ENCODE measurements at places on chromosomes 13 and 19. TPM values are rescaled to one million over a fixed set of nuclear protein-coding genes. Genes with fewer than 3 reads are reported as not detected.

EDNRB gene
- 26.8 TPM for total RNA-seq

SPRY2 gene
- total RNA-seq, result 106 TPM

GRCh38 chr13:35693134-35693784 is 216.8 kb upstream of the MAB21L1 start:
- DNase-seq, result no peak
- H3K27ac ChIP-seq, result no peak overlapping the region
- no peaks in the 10 kb centered on the region for H3K27me3 ChIP-seq
- H3K4me1 ChIP-seq, result peaks cover 9% of the 10 kb centered on the region
- H3K4me3 ChIP-seq, result no peak overlapping the region

DNA sequence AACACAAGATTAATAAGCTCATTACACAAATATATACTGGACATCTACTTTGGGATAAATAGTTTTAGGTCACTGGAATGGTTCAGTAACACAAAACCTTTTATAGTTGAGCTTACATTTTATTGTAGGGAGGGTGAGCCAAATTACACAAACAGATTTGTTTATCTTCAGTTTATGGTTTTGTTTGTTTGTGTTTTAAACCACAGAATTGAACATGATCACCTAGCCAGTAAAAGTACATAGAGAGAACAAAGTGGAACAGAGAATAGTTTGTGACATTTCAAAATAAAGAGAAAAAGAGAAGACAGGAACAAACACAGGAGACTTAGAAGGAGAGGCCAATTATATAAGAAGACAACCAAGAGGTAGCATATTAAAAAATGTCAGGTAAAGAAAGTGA is 1930.2 kb upstream of the PCDH20 start:
- no peaks in the 10 kb centered on the region for H3K36me3 ChIP-seq
- no peaks in the 10 kb centered on the region for H3K27me3 ChIP-seq
- no peak overlapping the region for H3K4me3 ChIP-seq

DNA sequence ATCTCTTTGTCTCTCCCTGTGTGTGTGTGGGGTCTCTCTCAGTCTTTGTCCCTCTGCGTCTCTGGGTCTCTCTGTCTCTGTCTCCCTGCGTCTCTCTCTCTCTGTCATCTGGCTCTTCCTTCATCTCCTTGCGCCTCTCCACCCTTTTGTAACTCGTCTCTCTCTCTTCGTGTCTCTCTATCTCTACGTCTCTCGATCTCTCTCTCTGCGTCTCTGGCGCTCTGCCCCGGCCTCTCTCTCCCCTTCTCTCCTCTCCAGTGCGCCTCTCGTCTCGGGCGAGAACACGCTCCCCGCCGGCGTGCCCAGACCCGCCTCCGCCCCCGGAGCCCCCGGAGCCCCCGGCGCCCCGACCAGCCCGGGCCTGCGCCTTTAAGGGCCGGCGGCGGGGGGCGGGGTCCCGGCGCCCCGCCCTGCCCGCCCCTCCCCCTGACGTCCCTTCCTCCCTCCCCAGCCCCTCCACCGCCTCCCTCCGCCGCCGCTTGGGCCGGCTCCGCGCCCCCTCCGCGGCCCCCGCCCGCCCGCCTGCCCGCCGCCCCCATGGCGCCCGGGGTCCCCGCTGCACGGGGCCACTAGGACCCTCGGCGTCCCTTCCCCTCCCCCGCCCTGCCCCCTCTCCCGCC is at the start of gene MARK4:
Gene MARK4, plus strand, starts transcription at position 440 of the 620 bp plus-strand sequence. CDS start 318 bp downstream, outside the sequence.
- no peak within 1 kb of the TSS for H3K27ac ChIP-seq
- peaks cover 4% of the 10 kb centered on the region for H3K27me3 ChIP-seq
- no peaks in the 10 kb centered on the region for H3K36me3 ChIP-seq
- H3K4me3 ChIP-seq, result peak within 1 kb of the TSS; percentile 89
- H3K4me1 ChIP-seq, result peaks cover 25% of the 10 kb centered on the region
- DNase-seq, result peak; percentile 48

DNA sequence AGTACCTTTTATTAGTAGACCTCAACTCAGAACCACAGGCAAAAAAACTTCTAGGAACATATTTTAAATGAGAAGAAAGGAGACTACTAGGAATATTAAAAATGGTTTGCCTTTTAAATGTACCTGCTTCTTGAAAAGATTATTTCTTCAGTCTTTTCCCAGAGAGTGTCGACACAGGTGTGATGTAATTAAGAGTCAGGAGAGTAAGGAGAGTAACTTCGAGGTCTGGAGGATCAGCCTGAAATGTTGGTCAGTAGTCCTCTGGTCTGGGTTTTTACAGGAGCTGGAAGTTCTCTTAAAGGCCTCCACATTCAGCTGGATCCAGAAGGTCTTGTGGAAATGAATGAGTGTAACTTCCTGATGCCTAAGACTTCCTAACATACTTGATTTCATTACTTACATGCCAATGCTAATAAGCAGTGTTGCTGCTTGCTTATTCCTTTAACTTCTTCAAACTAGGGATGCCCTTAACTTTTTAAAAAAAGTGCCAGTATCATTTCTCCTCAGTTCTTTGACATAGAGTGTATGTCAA is at the start of gene KCTD4:
Gene KCTD4, minus strand, starts transcription at position 345 of the 532 bp plus-strand sequence. CDS start 6,478 bp downstream, outside the sequence.
- DNase-seq, result no peak
- H3K4me3 ChIP-seq, result no peak within 1 kb of the TSS
- no peak within 1 kb of the TSS for H3K27ac ChIP-seq
- no peaks in the 10 kb centered on the region for H3K27me3 ChIP-seq
- peaks cover 2% of the 10 kb centered on the region for H3K36me3 ChIP-seq

B3GNT8 gene
- 0.86 TPM for total RNA-seq

DNA sequence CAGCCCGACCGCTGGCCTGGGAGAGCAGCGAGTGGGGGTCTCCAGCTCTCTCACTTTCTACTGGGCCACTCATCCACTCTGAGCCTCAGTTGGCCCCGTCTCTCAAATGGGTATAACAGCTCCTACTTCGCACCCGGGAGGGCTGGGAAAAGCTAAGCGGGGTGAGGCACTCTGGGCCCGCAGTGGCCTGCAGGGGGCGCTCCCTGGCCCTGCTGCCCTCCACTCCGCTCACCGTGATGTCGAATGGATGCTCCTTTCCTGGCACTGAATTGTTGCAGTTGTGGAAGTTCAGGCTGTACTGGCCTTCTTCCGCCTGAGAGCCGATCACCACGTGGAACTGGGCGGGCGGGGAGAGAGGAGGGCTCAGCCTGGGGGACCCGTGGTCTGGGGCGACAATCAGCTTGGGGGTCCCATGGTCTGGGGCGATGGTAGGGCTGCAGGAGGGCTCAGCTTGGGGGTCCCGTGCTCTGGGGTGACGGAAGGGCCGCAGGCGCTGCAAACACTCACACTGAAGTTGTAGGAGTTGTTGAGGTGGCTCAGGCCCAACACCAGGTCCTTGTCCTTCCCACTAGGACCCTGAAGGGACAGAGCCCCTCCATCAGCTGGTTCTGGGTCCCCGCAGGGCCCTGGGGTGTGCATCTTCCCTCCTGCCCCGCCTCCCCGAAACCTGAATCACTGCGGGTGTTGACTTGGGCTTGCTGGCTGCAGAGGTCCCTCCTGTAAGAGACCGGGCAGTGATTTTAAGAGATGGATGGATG is 3.9 kb downstream of the GPR108 start:
- H3K4me3 ChIP-seq, result no peak overlapping the region
- H3K27ac ChIP-seq, result no peak overlapping the region
- H3K27me3 ChIP-seq, result peaks cover 2% of the 10 kb centered on the region

- DNase-seq, result no peak
- no peak overlapping the region for H3K27ac ChIP-seq
- no peak overlapping the region for H3K4me3 ChIP-seq
- H3K36me3 ChIP-seq, result no peaks in the 10 kb centered on the region
- peaks cover 17% of the 10 kb centered on the region for H3K4me1 ChIP-seq
These were observed 103.7 kb downstream of the AKAP11 start for GRCh38 chr13:42375663-42376062.

DNA sequence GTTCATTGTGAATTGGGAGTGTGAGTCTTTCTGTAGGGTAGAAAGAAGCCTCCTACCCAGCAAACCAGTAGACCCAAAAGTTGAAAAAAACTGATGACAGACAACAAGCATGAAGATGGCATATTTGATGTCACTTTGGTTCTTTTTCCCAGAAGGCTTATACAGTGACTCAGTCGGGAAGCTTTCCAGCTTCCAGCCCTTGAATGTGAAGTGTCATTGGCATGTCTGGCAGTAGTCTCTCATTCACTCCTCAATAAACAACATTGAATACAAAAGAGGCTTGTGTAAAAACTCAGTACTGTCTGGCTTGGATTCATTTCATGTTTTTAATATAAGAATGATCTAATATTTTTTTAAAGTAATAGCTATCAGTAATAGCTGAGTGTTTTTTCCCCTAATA is 68.7 kb downstream of the IPO5 start:
- H3K4me3 ChIP-seq, result no peak overlapping the region
- no peak for DNase-seq
- H3K36me3 ChIP-seq, result peaks cover 13% of the 10 kb centered on the region
- H3K27me3 ChIP-seq, result no peaks in the 10 kb centered on the region
- H3K4me1 ChIP-seq, result peaks cover 29% of the 10 kb centered on the region

MCEMP1 gene
- total RNA-seq, result not detected

LENG9 gene
- 2.5 TPM for total RNA-seq

Data from neural crest cell (in vitro differentiated cells).